NCI-H1092 treated with DMSO at 0.1 percent for 48 hours (cell line): ENCODE measurements at places on chromosomes 7 and 10.
A peak's percentile ranks its signal among the peaks of the same experiment; 100 is the strongest.

GRCh38 chr10:89645742-89646172 is 715 bp upstream of the PANK1 start:
- no peak for DNase-seq

DNA sequence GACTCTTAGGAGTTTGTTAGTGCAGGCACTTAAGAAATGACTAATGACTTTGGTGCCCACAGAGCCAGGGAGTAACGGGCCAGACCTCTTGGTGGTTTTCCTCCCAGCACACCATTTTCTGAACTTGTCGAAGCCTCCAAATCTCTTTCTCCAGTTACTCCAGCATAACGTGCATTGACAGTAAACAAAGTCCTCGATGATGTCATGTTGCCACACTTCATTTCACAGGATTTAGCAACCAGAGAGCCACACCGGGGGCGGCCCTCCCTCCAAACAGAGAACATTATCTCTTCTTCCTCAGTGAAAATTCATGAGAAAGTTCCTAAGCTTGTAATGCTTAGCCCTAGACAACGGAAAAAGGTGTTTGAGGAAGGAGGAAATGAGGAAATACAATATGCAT is 4.0 kb upstream of the SVOPL start:
- DNase-seq: no peak

DNA sequence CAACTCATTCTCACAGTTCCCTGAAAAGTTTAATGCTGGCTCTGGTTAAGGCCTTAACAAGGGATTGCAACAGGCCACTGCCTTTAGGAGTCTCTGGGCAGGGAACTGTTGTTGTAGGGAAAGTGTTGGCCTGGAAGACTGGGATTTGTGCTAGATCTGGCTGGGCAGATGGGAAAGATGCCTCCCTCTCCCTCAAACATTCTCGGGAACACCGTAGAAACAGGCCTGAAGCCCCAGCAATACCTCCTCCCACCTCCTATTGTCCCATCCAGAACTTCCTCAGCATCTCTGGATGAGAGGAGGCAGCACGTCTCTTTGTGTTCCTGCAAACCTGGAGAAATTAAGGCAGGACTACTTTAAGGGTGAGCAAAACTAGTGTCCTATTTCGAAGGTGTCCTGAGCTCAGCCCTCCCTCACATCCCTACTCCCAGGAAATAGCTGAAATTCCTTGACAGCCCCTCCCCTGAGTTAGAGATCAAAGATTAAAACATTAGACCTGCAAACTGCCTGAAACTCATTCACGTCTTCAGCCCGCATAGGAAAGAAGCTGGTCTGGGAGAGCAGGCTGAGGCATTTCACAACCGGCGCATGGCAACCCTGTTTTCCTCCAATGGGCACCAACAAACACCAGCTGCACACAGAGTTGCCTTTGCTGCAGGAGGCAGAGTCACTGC is 10.9 kb upstream of the MAP3K8 start:
- DNase-seq: no peak

DNA sequence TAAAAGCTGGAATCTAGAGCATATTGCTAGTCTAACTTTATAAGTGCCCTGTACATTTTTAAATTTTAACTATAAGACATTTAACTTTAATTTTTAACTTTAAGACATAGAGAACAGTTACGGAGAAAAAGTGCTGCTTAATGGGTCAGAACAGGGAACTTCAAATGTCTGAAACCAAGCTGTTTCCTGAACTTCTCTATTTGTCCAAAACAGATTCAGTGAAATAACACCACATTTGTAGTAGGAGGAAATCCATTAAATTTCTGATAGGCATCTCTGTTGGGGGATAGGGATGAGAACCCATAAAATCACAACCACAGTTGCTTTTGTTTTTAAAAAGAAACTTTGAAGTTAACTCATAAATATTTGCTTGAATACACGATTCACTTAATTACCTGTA is 170.8 kb upstream of the ANK3 start:
- no peak for DNase-seq

DNA sequence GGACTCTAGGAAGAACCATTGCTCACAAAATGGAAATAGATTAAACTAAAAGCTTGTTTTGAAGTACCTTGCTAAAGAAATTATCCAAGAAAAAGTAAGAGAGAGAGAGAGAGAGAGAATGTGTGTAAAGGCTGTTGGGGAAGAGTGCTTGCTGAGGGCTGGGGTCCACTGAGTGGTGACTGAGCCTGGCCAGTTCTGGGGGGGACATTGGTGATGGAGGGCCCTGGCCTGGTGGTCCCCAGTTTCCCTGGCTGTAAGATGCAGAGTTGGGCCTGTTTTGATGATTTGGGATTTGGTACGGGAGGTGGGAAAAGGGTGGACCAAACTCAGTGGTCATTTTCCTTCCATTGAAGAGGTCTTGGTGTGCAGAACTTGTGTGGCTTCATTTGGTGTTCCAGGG is 880 bp downstream of the RAMP3 start:
- no peak for DNase-seq

DNA sequence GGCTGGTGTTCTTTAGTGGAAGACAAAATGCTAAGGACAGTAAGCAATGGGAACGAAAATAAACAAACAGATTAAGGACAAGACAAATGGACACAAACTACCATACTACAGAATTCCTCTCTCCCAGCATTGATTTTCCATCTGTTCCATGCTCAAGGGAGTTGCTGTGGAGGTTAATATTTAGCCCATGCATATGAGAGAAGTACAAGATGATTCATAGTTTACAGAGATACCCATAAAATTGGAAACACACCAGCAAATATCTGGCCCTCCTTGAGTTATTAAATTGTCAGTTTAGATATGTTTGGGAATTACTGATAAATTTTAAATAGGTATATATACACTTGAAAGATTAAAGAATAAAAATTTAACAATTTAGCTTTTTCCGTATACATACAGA is 69.8 kb downstream of the GLI3 start:
- DNase-seq: no peak

GRCh38 chr7:51472873-51473272 is 156.3 kb upstream of the COBL start:
- no peak for DNase-seq

- no peak for DNase-seq
Observed at GRCh38 chr7:64849924-64850499, 53.1 kb upstream of the ZNF273 start.

- DNase-seq: no peak
Observed at GRCh38 chr7:19798986-19799385, 25.6 kb upstream of the TMEM196 start.

GRCh38 chr7:75716992-75717626 is 21.6 kb downstream of the HIP1 start:
- DNase-seq: no peak

- DNase-seq: no peak
Observed at GRCh38 chr7:84117304-84117703, 77.3 kb downstream of the SEMA3A start.

- DNase-seq: peak; percentile 2
Observed at GRCh38 chr10:18233775-18234174, 93.6 kb downstream of the CACNB2 start.

DNA sequence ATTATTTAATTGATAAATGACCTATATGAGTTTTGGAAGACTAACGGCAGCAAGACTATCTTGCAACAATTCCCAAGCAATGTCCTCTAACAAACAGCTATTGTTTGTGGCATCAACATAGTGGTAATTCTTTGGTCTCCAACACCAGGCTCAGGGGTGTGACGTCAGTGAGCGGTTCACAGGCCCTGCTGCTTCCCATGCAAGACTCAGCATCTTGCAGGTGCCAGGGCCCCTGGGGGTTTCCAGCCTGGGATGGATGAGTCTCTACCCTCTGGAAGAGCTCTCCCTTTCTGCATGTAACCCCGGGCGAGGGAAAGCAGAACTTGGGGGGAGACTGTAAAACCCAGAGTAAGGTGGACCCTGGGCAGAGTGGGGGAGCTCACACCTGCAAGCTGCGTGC is 164.7 kb downstream of the ACTR3B start:
- DNase-seq: no peak

DNA sequence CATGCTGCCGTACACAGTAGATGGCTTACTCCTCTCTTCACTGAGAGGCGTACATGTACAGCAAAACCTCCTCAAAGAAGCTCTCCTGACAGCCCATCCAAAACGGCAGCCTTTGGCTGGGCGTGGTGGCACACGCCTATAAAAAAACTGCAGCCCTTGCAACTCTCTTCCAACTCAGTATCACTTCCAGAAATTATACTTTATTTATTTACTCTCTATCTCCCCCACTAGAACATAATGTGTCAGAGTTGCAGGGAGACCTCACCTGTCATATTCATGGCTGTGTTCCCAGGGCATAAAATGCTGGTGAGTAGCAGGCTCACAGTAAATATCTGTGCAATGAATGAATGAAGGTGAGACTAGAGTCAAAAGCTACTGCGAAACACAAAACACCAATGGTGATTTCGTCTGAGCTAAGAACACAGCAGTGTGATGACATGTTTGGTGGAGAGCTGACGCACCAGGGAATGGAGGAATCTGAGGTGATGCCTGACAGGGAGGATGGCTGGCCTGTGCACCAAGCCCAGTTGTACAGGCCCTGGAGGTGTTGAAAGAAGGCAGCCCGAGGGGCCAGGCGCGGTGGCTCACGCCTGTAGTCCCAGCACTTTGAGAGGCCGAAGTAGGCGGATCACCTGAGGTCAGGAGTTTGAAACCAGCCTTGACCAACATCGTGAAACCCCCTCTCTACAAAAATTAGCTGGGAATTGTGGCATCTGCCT is 55.3 kb downstream of the COBL start:
- no peak for DNase-seq

DNA sequence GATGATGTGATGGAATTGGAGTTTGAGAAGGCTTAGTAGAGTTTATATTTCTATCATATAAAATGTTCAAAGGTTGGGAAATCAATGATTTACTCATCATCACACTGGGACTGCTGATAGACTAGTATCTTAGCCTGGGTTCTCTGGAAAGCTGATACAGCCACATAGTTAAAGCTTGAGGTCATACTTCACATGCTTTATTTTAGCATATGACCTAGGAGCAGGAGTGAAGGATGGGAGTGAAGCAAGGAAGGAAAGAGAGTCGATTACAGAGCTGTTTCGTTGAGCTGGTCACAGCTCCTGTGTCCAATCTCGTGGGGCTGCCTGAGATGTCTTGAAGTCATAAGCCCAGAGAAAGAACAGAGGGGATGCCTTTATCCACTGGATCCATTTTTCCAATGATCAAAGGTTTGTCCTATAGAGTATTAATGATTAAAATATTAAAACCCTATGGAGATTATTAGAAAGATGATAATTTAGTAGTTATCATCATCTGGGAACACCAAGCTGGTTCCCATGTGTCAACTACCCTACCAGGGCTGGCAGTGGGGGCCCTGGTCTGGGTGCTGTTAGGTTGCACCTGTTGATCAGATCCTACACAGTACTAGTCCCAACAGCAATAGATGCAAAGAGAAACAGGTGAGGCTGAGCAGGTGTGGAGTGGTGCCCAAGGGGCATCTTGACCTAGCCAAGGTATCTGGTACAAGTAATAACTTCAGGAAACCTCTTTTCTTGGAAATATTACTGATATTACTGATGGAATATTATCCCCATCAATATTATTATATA is 77.8 kb downstream of the BAMBI start:
- no peak for DNase-seq

- DNase-seq: peak; percentile 11
Observed at GRCh38 chr7:101308245-101309085, 13.1 kb downstream of the IFT22 start.

- no peak for DNase-seq
Observed at GRCh38 chr7:1360521-1360971, 98.7 kb downstream of the MICALL2 start.

- DNase-seq: no peak
Observed at GRCh38 chr10:58593008-58593407, 80.3 kb downstream of the BICC1 start.

DNA sequence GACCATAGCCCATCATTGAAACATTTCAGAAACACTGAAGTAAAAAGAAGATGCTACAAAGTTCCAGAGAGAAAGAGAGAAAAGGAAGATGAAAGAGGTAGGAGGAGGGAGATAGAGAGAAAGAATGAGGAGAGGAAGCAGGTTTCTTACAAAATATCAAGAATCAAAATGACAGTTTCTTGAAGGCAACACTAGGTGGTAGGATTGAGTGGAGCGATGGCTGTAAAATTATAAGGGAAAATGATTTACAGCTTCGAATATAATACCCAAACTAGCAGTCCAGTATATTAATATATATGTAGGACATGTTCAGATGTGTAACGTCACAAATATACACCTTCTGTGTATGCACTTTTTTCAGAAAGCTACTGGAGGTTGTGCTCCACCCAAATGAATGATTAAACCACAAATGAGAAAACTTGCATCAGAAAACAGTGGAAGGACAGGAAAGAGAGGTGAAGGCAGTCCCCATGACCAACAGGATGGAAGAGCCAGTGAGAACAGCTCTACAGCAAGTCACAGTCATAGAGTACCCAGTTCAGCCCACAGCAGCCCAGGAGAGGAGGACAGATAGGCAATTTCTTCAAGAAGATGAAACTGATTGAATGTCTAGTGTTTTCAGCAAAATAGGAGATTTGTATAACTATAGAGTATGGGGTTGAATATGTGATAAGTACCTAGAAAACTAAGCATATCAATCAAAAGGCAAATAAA is 151.5 kb upstream of the TARP start:
- no peak for DNase-seq

DNA sequence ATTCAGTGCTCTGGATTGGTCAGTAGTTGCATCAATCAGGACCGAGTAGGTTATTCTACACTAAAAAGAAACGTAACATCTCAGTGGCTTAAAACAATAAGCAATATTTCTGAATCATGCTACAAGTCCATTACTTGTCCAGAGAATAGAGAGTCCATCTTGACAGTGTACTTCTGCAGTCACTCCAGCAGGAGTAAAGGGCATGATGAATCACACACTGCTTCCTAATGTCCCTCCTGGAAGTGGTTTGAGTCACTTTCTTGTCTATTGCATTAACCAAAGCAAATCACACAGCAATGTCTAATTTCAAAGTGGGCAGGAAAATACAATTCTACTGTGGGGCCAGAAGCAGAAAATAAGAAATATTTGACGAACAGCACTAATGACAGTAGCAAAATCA is 124.8 kb downstream of the TSPAN12 start:
- DNase-seq: no peak

- no peak for DNase-seq
Observed at GRCh38 chr7:20063644-20064043, 153.5 kb downstream of the MACC1 start.

- DNase-seq: no peak
Observed at GRCh38 chr7:158861004-158861787, 4.8 kb downstream of the DYNC2I1 start.

GRCh38 chr10:13848520-13849445 is 262.0 kb downstream of the PRPF18 start:
- DNase-seq: no peak

DNA sequence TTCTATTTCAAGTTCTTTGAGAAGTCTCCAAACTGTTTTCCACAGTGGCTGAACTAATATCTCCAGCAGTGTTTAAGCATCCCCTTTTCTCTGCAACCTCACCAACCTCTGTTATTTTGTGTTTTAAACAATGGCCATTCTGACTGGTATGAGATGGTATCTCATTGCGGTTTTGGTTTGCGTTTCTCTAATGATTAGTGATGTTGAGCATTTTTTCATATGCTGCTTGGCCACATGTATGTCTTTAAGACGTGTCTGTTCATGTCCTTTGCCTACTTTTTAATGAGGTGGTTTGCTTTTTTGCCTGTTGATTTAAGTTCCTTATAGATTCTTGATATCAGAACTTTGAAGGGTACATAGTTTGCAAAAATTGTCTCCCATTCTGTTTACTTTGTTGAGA is 156.6 kb upstream of the IMMP2L start:
- DNase-seq: no peak
